ENCODE measurements at places on chromosomes 11 and 22.

- DNase-seq, result no peak
Measured at GRCh38 chr11:62054484-62055121, 69.2 kb upstream of the INCENP start.

DNA sequence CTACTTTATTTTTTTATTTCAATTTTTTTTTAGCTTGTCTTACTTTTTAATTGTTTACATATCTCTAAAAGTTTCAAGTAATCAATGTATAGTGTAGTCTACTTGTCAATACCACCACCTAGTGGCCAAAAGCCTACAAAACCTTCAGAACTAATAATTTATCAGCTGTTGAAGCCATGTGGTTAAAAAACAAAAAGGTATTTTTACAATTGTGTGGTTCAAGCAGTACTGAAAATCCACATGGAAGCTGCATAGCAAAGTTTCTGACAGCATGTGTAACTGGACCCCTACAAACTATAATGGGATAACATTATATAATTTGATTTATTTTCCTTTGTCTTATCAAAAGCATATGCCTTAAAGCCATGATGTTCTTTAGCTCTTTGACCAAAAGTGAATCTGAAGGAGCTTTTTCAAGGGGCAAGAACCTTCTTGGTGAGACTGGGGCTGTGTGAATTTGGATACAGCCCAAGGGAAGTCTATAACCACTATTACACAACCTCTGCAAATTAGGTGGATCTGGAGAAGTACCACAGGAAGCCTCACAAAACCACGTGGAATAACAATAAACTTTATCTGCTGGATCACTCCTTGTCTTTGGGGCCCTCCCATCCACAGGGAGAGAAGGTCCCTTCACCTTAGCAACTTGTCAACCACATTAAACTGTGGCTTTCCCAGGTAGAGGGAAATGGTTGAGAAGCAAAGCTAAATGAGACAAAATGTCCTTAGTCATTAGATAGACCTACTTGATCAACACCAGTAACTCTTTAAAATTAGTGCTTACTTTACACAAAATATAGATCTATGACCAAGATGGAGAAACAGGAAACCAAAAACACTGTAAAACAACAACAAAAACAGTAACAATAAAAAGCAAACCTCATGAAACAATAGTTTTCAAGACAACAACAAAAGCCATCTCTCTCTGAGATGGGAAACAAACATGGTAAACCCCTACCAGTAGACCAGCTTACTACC lies 9.9 kb downstream of the NARS2 start:
- no peak for DNase-seq

DNA sequence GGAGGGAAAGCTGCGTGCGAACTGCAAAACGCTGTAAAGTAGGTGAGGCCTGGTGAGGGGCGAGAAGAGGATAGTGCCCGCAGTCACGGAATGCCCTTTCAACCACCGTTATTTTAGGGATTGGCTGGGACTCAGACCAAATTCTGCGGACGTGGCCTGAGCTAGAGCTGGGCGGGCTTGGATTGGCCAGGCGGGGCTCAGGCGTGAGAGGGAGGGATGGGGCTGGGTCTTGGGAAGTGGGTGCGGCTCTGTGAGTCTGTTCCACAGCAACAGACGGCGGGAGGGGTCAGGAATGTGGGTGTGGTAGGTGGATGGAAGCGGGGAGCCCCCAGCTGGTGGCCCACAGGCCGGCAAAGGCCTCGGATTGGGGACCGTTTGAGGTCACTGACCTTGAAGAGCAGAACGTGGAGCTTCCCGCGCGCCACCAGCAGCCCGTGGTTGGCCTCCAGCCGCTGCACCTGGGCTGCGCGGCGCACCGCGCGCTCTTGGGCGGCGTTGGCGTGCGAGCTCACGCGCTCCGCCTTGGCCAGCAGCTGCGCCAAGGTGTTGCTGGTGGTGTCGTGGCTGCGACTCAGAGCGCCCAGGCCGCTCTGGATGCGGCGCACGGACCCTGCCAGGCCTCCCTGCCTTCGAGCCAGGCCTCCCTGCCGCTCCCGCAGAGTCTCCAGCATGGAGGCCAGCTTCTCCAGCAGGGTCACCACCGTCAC lies 444 bp downstream of the CAVIN3 start:
- peak; percentile 67 for DNase-seq

DNA sequence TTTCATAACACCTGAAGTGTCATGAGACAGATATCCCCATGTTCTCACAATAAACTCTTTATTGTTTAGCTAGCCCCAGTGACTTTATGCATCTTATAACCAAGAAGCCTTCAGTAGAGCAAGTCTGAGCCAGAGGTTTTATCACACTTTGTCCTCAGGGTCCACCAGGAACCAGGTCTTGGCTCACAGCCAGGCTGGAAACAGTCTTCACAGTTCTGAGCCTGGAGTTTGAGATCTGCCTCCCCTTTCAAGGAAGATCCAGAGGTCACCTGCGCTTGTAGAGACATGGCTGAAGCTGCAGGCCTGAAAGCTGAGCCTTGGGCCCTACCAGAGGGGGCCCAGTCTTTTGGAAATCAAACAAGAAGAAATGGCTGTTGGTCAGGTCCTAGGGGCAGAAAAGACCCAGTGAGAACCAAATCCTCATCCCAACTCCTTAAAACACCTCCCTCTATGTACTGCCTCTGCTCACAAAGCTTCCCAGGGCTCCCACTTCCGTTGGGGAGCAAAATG lies 3.5 kb downstream of the RRP8 start:
- no peak for DNase-seq

- no peak for DNase-seq
Measured at GRCh38 chr22:37048133-37048532, 3.4 kb upstream of the KCTD17 start.

DNA sequence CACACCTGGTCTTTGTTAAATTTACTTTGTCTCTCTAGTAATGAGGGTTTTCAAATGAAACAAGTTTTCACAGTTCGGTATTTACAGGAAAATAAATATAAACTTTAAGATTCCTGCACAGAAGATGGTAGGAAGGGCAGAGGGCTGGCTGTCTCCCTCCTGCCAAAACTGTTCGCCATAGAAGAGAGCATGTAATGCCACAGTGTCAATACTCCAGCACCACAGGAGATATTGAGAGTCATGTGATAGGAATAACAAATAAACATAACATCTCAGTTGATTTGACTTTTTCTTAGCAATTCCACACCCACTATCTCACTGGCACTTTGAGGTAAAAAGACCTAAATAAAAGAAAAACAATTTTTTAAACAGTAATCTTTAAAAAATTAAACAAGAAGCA lies 100.9 kb downstream of the MRTFA start:
- no peak for DNase-seq

DNA sequence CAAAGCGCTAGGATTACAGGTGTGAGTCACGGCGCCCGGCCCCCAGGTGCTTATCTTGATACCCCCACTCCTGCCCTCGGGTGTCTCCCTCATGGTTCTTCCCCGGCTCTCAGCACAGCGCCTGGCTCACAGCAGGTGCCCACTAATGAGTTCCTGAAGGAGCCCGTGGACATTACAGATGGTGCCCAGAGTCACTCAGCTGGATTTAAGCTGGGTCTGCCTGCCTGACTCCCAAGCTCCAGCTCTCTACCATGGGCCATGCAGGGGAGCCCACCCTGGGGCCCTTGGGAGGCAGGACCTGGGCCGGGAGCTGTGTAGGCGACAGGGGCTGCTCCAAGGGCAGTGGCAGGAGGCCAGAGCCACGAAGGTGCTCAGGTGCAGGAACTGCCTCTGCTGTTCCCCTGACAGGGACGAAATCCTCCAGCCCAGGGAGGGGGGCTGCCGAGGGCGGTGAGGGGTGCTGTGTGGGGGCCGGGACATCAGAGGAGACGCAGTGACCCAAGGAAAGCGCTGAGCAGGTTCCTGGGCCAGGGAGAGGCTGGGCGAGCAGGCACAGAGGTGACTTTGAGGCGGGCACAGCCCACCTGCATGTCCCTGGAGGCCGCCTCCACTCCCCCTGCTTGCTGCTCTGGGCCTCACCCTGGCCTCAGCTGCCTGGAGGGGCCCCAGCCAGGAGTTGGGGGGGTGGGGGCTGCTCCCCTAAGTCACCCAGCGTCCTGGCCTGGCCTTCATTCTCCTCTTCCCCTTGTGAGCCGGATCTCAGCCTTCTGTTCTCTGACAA lies 14.6 kb upstream of the FLRT1 start:
- no peak for DNase-seq

GRCh38 chr11:5489576-5490357 lies 1.3 kb downstream of the OR52D1 start:
- DNase-seq, result no peak

GRCh38 chr11:64771861-64772260 lies 6.5 kb downstream of the SF1 start:
- DNase-seq, result no peak

DNA sequence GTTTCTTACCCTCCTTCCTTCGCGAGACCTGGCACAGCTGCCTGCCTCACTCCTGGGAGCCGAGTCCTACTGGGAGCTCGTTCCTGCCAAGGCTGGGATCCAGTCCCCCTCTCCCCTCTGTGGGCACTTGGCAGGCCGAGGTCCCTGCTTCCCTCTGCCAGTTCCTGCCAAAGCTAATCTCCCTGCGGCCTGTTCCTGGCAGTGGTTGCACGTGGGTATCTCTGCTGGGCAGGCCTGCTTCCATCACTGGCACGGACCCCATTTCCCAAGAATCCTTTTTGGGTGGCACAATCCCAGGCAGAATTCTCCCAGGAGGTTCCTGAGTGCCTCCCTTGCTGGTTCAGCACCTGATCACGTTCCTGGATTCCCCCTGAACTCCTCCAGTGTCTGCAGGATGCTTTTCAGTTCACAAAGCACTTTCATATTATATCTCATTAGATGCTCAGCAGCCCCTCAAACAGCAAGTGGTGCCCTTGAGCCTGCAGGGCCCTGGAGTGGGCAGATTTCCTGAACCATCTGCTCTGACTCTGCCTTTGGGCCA lies 96.5 kb downstream of the RRM1 start:
- no peak for DNase-seq

GRCh38 chr11:106983261-106983660 lies 35.0 kb downstream of the GUCY1A2 start:
- no peak for DNase-seq

- DNase-seq, result no peak
Measured at GRCh38 chr11:69167130-69167915, 11.6 kb downstream of the SMIM38 start.

GRCh38 chr11:17267576-17267975 lies 9.0 kb upstream of the NUCB2 start:
- no peak for DNase-seq

GRCh38 chr11:119284344-119285157 lies 32.4 kb downstream of the MCAM start:
- no peak for DNase-seq

DNA sequence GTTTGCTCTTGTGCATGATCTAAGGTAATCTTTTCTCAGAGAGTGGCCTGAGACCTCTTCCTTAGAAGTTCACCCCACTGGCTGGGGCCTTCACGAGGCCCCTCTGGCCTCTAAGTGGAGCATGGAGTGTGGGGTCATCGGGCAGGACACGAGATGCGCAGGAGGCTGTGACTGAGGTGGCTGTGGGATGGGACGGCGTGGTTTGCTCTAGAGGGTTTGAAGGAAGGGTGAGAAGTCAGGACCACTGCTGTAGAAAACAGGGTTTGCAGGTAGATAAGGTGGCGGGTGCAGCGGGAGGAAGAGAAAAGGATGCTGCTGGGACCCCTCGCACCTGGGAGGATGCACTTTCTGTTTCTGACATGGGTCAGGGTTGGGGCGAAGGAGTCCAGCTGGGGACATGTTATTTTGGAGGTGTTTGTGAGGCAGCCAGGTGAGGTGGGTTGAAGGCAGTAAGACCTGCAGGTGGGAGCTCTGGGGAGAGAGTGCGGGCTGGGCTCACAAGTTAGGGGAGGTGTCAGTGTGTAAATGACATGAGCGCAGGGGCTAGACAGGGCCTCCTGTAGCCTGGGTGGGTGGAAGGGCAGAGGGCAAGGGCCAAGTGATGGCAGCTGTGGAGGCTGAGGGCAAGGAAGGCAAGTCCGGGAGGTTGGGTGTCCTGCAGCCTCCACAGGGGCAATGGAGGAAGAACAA lies 62.5 kb downstream of the KCNQ1 start:
- no peak for DNase-seq

GRCh38 chr11:70948855-70949531 lies 303.4 kb downstream of the SHANK2 start:
- DNase-seq, result no peak

DNA sequence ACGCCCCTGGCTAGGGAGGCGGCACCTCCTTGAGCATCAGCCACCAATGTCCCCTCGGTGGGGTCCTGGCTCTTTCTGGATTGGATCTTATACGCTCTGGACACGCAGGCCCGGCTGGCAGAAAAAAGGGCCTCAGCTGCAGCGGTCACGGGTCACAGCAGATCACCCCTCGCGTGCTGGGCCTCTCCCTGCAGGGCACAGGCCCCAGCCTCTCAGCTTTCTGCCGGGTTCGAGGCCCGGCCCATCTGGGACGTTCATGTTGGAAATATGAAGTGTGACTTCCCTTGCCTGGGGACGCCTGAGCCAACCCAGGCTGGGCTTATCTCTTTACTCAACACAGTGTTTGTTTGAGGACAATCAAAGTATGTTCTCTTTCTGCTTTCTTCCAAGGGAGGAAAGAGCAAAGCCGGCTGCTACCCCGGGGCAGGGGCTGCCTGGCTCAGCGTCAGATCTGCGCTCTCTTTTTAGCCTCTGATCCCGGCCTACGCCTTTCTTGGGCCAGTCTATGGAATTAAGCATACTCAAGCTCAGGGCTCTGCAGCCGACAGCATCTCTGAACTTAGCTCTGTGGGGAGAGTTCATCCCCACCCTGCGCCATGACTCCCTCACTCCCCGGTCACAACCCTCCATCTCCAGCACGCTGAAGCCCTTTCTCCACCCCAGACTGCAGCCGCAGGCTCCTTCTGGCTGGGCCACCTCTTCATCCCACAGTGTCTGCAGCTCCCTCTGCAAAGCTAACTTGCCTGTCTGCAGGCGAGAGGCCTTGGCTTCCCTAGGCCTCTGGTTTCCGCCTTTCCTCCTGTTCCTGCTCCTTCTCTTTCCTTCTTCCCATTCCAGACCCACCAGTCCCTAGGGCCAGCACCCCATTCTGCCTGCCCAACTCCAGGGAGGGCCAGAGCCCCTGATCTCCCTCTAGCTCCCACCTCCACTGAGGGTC lies 38.8 kb downstream of the ADAMTS15 start:
- DNase-seq, result no peak

- no peak for DNase-seq
Measured at GRCh38 chr11:126645186-126645585, 289.7 kb downstream of the ST3GAL4 start.

DNA sequence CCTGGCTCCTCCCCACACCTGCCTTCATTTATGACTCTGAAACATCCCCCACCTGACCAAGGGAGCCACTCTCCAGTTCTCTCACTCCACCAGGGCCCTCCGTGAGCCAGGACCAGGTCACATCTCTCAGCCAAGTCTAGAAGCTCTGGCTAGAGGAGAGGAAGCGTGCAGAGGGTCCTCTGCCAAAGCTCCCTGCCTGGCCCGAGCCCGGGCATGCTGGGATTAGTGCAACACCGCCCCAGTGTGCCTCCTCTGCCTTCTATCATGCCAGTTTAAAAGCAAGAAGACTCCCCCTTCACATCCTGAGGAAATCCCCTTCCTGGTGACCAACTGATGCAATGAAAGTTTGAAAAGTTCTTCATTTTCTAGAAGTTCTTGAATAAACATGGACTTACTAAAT lies 23.5 kb downstream of the TP53AIP1 start:
- DNase-seq, result no peak

- no peak for DNase-seq
Measured at GRCh38 chr11:120612513-120613263, 101.1 kb downstream of the GRIK4 start.

Data from mesothelial cell of epicardium (in vitro differentiated cells).